ENCODE measurements at places on chromosomes 11 and 22.

GRCh38 chr22:20436307-20436767 lies 1.3 kb downstream of the SCARF2 start:
- no peak for DNase-seq

- DNase-seq = no peak
These were observed 22.0 kb downstream of the ZNF202 start for GRCh38 chr11:123719452-123719851.

- no peak for DNase-seq
These were observed 791.0 kb downstream of the FAM181B start for GRCh38 chr11:81942646-81943045.

- DNase-seq = no peak
These were observed 6.1 kb upstream of the TCN2 start for GRCh38 chr22:30600921-30601320.

GRCh38 chr11:115996125-115996807 lies 492.1 kb upstream of the CADM1 start:
- no peak for DNase-seq

- DNase-seq = no peak
These were observed 3.2 kb downstream of the NELL1 start for GRCh38 chr11:20672575-20672974.

DNA sequence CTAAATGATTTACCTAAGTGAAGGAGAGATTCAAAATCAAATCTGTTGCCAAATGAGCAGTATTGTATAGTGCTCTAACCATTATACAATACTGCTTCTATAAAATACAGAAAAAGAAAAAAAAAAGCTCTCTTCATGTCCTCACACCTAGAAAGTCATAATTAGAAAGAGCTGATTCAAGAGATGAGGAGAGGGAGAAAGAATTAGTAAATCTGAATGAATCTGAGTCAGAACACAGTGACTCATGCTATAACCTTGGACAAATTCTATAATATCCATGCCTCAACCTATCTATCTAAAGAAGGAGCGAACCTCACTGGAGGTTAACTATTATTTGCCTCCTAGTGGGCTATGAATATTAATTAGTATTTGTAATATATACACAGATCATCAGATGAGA lies 29.4 kb downstream of the AMBRA1 start:
- DNase-seq = no peak

DNA sequence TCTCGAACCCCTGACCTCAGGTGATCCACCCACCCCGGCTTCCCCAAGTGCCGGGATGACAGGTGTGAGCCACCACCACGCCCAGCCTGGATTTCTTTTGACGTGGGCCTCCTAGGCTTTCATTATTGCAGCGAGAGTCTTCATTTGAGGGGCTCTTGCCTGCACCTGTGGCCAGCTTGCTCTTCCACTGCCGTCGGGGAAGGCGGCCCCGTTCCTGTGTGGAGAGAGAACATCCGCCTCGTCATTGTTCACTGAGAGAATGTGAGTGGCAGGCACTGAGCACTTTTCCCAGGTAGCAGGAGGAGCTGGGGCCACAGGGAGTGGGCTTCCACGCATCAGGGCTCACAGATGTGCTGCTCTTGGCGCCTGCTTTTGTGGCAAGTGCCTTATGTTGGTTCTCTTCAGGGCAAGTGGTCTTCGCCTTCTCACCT lies 365.0 kb downstream of the TBC1D22A start:
- DNase-seq = no peak
